ENCODE measurements at places on chromosomes 2 and 18.

- no peak for DNase-seq
Observed at GRCh38 chr2:27715318-27716210, 51.9 kb downstream of the SLC4A1AP start.

- DNase-seq = no peak
Observed at GRCh38 chr2:129738799-129739198, 240.7 kb upstream of the RAB6C start.

DNA sequence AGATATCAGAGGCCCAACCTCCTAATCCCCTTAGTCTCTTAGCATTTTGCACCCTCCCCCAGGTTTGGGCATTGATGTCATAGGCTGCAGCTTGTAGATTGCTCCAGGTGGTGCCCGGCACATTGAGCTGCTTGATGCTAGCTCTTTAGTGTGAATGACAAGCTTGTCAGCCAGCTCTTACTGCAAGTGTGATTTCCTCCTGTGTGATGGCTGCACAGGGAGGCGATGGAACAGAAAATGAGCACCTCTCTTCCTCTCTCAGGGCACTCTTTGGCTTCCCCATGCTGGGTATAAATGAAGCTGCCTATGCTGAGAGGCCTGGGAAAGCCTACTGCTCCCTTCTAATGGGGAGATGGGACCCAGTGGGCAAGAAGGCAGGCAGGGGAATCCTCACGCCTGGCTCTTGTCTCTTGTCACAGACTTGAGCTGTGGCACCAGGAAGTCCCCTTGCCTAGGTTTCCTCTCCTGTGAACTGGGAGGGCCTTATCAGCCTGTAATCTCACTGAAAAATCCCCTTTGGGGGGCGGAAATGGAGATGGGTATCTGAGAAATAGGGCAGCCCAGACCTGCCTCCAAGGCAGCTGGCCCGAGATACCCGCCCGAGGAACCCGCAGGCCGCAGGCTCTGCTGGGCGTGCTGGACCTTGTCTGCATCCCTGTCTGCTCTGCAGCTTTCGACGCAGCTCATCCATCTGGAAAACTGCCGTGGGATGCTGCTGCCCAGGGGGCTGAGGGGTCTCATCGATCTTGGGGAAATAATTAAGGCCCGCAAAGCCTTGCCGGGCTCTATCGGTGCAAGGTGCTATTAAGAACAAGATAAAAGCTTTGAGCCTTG lies 163.5 kb upstream of the CXCR4 start:
- DNase-seq = no peak

DNA sequence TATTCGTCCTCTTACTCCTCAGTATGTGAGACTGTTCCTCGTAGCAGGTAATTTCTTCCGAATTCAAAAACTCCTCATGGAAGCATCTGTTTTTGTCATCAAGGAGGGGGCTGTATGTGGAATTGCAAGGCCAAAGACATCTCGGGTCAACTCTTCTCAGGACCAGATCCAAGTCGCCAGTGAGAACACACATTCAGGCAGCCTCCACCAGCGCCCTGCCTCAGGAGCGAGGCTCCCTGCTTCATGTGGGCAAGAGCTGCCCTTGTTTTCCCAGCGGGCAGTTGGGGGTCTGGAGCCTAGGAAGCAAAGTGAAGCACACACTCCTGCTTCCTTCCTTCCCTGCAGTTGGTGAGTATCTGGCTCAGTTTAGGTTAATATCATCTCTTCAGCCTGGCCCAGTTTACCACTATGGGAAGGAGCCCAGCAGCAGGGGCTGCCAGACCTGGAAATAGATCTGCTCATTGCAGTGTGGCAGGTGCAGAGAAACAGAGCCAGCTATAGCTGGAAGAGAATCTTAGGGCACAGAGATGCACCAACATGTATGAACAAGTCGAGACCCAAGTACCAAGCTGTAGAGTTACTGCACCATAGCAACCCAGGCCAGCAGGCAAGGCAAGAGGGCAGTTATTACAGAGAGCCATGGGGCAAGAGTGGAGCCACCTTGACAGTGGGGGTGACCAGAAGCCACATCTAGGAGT lies 25.3 kb downstream of the TMEM127 start:
- DNase-seq = no peak

DNA sequence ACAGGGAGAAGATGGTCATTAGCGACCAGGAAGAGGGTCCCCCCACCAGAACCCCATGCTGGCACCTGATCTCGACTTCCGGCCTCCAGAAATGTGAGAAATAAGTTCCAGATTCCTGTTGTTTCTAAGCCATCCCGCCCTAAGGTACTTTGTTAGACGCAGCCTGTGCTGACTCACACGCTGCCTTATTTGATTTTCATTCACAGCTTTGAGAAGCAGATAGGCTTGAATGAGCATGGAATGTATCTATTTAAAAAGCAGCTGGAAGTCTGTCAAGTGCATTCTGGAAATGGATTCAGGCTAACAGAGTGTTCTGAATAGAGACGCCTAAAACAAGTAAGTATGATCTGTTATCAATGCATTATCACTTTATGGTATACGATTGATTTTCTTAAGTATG lies 8.3 kb upstream of the IL1R2 start:
- DNase-seq = no peak

GRCh38 chr2:158841850-158842249 lies 46.7 kb downstream of the DAPL1 start:
- DNase-seq = no peak

DNA sequence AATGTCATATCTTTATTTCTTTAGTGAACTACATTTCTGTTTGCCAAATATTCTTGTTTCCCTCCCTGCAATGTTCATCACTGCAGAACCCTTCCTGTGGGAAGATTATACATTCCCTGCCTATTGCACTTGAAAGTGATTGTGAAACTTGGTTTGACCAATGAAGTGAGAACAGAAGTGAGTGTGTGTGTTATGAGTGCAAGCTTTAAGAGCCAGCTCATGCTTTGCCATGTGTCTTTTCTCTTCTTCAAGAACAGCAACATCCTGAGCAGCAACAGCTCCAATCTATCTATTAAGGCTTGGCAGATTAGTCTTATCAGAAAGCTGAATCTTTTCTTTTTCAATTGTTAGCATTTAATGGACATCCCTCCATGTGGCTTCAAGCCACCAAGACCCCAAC lies 42.0 kb upstream of the UBE2E3 start:
- DNase-seq = no peak

DNA sequence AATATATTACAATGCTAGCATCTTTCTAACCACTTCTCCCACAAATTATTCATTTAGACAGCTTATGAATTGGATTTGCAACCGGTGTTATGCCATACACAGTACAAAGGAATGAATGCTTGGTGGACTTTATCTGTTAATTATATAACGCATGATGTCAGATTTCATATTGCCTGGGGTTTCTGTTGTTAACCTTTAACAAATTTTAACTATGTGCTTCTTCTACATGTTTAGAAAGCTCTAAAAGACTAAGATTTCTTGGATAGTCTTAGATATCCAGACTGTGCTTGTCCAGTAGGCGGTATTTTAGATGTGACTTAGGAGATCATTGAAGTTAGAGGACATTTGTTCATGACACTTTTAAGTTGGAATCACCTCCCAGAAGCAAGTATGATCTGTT lies 976.3 kb downstream of the TMEM182 start:
- DNase-seq = no peak

- DNase-seq = peak; percentile 76
Observed at GRCh38 chr18:24118750-24119577, 19.9 kb upstream of the CABYR start.

- DNase-seq = peak; percentile 77
Observed at GRCh38 chr2:190334479-190335224, 8.7 kb upstream of the INPP1 start.

- DNase-seq = no peak
Observed at GRCh38 chr2:65514555-65515195, 82.3 kb upstream of the SPRED2 start.

- DNase-seq = no peak
Observed at GRCh38 chr2:153770359-153770991, 101.2 kb upstream of the GALNT13 start.

GRCh38 chr18:10035281-10035991 lies 121.6 kb downstream of the VAPA start:
- no peak for DNase-seq

DNA sequence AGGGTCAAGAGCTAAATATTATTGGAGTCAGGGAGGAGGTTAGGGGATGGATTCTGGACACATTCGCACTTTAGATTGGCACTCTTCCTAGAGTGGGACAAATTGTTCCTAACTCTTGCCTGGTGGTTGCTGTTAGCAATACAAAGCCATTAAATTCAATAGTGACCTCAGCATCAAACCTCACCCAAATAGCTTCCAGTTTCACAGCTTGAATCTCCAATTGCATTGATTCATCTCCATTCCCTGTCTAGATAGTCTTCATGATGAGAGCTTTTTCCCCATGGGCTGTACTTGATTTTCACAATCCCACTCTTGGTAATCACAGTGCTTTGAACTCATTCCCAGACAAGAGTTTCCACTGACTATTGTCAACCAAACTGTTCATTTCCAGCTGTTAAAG lies 585.9 kb upstream of the SYT4 start:
- DNase-seq = no peak
